ENCODE measurements at places on chromosomes 12 and 14.
A peak's percentile ranks its signal among the peaks of the same experiment; 100 is the strongest.

GRCh38 chr12:93139028-93139665, 210.1 kb upstream of the EEA1 start:
- no peak for DNase-seq

DNA sequence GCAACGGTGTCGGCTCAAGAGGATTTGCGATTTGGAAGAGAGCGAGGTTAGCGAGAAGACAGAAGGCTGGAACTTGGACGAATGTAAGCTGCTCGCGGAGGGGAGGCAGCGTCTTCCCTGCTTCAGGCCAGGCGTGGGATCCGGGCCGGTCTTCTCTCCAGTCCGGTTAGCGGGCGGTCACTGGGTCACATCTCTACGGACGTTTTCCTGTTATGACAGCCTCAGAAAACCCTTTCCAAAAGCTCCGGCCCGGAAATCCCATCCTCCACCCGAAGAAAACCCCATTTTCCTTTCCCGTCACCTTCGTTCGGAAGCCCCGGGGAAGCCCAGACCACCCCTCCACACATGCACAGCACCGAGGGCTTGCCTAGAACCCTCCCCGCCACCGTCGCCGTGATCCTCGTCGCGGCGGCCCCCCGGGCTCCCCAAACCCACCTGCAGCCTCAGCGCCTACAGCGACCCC, 268 bp downstream of the NDUFB1 start:
- DNase-seq, result no peak

DNA sequence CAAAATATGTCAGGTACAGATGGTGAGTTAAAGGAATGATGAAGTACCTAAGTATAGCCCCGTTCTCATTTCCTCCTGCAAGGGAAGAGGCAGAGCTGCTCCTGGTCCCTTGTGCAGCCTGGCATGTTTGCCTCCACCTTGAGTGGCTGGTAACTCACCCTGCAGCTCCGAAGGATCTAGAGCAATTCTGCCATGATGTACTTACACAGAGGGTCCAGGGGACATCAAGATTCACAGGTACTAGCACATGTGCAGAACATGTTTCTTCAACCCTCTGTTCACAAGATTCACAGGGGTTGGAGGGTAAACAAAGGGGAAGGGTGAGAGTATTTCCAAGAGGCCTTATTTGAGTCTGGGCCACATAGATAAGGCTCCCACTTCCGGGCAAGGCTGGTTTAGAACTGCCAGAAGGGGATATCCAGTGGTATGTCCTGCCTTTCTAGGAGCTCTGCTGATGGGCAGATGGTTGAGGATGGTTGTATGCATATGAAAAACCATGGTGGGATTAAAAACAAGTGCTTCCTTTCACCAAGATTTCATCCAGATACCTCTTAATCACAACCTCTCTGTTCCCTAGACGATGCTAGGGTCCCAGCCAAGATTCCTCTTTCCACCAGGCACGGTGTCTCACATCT, 7.7 kb downstream of the DCTN2 start:
- DNase-seq, result no peak

- DNase-seq, result no peak
Observed at GRCh38 chr14:101888182-101888581, 76.2 kb upstream of the DYNC1H1 start.

DNA sequence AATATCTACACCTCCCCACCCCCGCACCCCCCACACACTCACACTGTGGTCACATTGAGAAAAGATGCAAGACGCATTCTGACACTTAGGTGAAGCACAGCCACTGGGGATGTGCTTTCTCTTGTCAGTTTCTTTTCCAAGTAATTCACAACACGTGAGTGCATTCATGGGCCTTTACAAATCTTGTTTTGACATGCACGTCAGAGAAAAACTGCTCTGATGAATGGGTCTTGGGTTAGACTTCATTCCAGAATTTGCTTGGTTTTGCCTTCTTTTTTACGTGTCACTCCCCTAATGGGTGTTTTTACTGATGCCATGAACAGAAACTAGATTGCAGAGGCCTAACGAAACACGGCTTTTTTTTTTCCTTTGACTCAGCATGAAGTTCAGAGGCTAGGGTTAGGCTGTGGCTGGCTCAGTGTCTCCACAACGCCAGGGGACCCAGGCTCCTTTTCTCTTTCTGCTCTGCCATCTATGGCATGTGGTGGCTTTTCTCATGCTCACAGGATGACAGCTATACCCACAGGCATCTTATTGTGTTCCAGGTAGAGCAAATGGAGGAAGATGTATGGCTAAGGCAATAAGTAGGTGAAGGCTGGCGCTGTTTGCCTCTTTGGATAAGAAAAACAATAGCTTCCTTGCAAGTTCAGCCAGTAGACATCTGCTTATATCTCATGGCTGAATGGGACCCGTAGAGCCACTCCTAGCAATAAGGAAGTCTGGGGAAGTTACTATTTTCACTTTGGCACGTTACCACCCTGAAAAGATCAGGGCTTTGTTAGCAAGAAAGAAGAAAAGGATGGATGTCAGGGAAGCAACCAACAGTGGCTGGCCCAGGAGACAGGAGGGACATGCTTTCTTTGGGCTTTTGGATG, 253.3 kb downstream of the SLC15A4 start:
- DNase-seq, result no peak

DNA sequence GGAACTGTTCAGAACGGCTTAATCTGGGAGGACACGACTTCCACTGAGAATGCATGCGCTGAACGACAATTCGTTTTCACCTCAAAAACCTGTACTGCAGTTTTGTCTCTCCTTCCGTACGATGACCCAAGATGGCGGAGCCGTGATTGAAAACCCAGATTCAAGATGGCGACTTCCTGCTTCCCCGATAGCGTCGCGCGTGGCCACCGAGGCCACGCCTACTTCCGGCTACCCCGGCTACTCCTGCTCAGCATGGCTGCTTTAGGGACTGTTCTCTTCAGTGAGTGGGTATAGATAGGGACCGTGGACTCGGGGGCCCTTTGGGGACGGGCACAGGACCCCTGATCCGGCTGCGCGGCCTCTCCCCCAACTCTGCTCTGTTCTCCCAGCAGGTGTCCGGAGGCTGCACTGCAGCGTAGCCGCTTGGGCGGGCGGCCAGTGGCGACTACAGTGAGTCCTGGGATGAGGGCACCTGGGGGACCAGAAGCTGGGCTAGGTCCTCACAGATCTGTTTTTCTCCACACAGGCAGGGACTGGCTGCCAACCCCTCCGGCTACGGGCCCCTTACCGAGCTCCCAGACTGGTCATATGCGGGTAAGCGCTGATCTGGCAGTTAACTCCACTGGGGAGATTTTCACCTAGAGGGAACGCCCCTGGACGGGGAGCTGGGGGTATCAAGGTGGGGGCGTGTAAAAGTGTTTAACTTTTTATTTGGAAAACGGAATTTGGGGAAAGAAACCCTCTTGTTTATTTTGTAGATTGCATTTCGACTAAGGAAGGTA, at the start of gene MRPL52:
Gene MRPL52 (plus strand): TSS at position 227 of the 782 bp plus-strand sequence. CDS start 26 bp downstream, at position 253.
- DNase-seq, result peak; percentile 79

- no peak for DNase-seq
Observed at GRCh38 chr14:92735344-92735743, 13.1 kb downstream of the LGMN start.

GRCh38 chr14:93049867-93050331, 65.8 kb downstream of the ITPK1 start:
- DNase-seq, result no peak

DNA sequence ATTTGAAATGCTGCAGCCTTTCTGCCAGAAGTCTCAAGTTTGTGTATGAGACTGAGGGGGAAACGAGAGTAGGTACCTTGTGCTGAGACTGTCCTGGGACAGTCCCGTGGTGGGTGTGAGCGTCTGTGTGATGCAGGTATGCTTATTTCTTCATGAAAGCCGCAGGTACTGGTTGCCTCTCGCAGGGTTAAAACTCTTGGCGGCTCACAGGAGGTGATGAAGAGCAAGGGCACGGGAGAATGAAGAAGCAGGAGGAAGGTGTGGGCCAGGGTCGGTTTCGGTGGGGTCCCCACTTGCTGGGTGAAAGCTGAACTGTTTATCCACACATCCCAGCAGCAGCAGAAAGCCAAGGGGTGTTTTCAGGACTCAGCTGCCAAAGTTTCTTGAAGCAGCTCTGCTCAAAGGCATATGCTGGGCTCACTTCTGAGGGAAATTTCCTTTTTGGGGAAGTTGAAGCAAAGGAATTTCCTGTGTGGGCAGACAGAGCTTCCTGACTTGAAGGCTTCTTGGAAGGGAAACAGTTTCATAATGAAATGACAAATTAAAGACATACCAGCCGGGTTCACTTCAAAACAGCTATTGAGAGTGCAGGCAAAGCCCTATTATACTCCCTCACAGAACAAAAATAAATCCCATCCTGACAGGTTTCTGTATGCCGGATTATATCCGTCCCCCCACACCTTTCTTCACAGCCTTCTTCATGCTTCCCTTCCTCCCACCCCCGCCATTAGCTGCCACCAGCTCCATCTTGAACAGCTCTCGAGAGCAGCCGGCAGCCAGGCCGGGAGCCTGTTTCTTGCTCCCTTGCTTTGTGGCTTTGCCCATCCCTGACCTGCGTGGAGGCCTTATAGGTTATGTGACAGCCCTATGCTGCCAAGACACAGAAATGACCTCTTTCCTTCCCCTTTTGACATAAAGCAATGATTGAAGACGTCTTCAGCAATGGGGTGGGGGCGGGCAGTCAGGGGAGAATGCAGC, 116.6 kb downstream of the ETV6 start:
- no peak for DNase-seq

- DNase-seq, result no peak
Observed at GRCh38 chr14:79299162-79299561, 912.1 kb downstream of the DIO2 start.

- DNase-seq, result no peak
Observed at GRCh38 chr14:50846226-50846880, 15.4 kb upstream of the NIN start.

DNA sequence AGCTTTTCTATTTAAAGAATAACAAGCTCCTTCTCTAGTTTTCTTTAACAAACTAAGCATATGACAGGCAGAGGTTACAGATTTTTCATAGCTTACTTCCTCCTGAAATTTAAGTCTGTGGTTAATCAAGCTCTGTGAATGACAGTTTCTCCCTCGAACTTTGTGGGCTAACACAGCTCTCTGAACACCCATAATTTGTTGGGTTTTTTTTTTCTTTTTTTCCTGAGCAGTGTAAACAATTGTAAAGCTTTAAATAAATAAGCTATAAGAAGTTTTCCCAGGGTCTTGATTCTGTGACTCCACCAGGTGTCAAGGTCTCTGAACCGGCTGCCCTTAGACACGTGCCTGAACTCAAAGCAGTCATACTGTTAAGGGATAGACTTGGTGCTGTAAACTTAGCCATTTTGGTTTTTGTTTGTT, 128.1 kb upstream of the AMIGO2 start:
- DNase-seq, result no peak

- DNase-seq, result no peak
Observed at GRCh38 chr12:47602325-47602724, 103.5 kb downstream of the RPAP3 start.

GRCh38 chr12:71312768-71313403, 126.7 kb upstream of the LGR5 start:
- DNase-seq, result no peak

- peak; percentile 61 for DNase-seq
Observed at GRCh38 chr14:69242311-69243224, 17.4 kb upstream of the GALNT16 start.

GRCh38 chr12:48990552-48990951, 8.6 kb downstream of the DDN start:
- DNase-seq, result no peak

DNA sequence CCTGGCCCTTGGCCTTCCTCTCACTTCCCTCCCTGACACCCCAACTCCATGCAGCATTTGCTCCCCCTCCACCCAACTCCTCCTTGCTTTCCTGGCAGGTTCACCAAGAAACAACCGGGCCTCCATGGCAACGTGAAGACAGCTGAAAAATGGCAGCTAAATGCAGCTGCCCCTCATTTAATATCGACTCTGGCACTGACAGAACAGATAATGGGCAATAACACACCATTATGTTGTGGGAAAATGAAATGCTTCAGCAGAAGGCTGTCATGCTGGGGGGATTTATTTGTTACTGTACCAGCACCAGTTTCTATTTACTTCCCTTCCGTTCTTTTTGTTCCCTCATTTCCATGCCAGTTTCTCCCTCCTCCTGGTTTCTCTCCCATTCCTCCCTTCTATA, 440.8 kb downstream of the NRXN3 start:
- no peak for DNase-seq

DNA sequence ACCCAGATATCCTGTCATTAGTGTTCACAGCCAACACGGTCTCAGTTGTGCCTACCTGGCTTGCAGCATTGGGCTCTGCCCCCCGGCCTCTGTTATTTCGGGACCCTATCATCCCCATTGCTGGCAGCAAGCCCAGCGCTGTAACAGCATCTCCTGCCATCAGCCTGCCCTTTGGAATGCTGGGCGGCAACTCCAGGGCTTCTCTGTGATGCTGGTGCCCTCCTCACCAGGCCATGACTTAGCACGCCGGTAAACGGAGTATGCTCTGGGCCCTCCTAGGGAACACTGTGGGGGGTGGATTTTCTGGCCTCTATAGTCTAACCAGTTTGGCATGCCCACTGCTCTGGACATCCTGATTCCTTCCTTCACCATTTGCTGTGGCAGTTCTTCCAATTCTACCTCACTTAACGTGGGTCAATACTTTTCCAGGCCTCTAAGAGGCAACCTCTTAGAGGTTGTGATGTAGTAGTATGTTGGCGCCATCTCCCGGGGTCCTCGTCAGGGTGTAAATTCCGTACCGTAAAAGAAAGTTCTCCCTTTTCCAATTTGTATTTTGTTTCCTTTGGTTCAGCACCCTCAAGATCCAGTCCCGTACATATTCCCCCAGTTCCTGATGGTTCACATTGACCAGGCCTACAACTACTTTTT, 80.0 kb downstream of the SINHCAF start:
- no peak for DNase-seq

DNA sequence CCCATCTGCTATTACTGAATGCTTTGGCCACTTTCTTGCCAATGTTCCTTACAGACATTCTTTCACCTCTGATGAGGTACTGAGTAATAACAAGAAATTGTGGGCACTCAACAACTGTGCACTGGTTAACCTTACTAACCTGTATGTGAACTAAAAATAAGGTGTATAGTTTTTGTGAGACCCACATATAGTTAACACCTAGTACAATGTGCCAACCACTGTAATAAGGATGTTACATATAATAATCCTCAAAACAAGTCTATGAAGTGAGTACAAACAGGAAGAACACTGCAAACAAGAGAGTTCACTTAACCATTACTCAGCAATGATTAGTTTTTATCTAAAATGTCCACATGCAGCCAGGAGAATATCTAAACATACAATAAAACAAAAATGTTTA, 4.5 kb downstream of the DDHD1 start:
- DNase-seq, result no peak

- DNase-seq, result no peak
Observed at GRCh38 chr12:532908-533565, 73.3 kb downstream of the B4GALNT3 start.

DNA sequence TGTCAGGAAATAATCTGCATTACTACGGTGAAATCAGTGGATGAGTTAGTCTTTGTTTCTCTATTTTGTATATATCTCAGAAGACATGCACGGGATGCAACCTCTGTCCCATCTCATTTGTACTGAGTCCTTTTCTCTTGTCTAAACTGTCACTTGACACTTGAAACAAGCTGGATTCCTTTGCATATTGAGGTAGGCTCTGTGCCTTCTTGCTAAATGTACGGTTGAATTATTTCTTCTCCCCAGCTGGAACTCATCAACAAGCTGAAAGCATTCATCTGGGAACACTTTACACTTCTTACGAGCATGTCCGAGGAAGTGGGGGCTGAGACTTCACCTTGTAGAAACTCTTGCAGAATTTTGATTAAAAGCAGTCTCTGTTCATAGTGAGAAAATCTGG, 119.5 kb downstream of the VEZT start:
- no peak for DNase-seq
